ENCODE measurements at places on chromosomes 16 and 17.

DNA sequence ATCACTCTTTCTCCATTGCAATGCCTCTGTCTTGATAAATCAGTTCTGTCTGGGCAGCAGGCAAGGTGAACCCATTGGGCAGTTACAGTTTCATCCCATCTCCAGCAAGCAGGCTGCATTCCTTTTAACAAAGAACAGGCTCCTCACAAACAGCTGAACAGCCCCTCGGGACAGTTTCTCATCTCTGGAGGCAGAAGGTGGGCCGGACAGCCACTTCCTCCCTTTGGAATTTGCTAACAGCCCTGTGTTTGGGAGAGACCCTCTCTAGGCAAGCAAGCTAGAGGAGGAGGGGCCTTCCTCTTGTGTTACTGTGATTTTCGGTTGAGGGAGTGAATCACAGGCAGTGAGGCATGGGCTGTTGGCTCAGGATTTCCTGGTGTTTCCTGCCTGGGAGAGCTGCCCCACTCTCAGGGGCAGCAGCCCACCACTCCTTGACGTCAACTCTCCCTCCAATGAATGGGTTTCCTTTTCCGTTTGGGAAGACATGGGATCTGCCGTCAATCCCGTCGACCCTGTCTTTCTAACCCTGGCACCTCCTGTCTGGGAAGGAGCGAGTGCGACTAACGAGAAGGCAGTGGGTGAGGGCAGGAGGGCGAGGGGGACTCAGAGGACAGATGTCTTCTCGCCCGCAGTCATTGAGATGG is 3.7 kb upstream of the PGS1 start:
- DNase-seq, result peak; percentile 76

GRCh38 chr17:45851464-45851863 is 6.8 kb downstream of the SPPL2C start:
- DNase-seq, result no peak

DNA sequence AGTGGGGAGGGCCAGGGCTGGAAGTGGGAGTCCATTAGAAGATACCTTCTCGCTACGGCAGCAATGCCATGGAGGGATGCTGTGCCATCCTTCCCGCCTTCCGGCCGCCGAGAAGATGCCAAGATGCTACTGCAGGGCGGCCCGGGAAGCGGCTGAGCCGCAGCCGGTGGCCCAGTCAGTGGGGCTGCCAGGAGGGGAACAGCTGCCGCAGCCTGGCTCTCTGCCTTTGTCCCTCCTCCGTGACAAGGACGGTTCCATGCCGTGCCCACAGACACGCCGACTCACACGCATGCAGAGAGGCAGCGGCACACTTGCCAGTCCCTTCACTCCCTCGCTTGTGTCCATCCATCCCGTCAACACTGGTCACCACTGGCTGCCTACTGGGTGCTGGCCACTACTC is 20.2 kb upstream of the NCBP3 start:
- no peak for DNase-seq

- no peak for DNase-seq
These were observed 81.9 kb upstream of the HNF1B start for GRCh38 chr17:37826497-37827430.

- peak; percentile 82 for DNase-seq
These were observed 46.5 kb downstream of the TEX2 start for GRCh38 chr17:64216338-64217248.

DNA sequence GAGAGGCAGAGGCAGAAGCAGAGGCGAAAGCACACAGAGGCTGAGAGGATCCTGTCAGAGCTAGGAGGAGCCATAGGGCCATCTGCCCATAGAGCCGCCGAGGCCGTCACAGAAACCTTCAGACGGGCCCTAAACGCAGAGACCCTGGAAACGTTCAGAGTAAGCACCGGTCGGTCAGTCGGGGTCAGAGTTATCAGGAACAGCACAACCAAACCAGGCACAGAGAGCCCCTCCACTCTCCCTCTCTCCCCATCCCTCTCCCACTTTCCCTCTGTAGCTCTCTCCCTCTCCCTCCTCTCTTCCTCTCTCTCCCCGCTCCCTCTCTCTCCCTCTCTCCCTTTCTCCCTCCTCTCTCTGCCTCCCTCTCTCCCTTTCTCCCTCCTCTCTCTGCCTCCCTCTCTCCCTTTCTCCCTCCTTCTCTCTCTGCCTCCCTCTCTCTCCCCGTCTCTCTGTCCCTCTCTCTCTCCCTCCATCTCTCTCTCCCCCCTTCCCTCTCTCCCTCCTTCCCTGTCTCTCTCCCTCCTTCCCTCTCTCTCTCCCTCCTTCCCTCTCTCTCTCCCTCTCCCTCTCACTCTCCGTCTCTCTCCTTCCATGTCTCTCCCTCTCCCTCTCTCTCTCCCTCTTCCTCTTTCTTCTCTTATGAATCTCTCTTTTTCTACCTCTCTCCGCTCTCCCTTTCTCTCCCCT is 138.9 kb downstream of the C16orf95 start:
- peak; percentile 24 for DNase-seq

- DNase-seq, result no peak
These were observed 22.8 kb downstream of the BAIAP2 start for GRCh38 chr17:81057777-81058176.

GRCh38 chr16:73921295-73921694 is 375.3 kb upstream of the PSMD7 start:
- no peak for DNase-seq

- no peak for DNase-seq
These were observed 192.3 kb downstream of the SHISA9 start for GRCh38 chr16:13093661-13094060.

- no peak for DNase-seq
These were observed 4.5 kb downstream of the TMEM114 start for GRCh38 chr16:8585857-8586256.

DNA sequence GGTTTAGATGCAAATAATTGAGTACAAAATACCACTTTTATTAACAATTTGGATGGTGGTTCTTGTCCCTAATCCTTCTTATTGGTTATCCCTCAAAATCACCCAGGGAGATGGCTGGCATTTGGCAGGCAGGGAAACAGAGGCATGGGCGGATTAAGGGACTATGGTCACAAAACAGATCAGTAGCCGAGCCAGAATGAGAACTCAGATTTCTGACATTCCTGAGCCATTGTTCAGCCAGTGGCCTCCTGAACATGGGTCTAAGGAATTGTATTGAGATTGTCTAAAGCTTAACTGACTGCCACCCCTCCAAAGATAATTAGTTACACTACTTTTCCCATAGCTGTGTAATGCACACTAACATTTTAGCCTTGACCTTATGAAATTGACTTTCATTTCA is 88.4 kb downstream of the CHD9NB start:
- no peak for DNase-seq

DNA sequence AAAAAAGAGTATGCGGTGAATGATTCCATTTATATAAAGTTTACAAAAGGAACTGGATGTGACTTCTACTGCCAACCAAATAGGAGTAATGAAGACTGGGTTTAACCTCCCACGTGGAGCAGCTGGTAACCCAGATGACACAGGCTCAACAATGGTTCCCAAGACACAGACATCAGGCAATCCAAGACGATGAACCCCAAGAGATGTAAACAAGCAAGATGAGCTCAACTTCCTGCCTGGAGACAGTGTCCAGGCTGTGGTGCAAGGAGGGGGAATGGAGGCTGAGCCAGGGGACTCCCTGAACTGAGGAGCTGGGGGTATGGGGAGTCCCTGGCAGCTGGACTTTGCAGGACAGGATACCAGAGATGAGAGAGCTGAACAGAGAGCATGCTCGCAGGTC is 104.7 kb downstream of the LITAF start:
- DNase-seq, result no peak

DNA sequence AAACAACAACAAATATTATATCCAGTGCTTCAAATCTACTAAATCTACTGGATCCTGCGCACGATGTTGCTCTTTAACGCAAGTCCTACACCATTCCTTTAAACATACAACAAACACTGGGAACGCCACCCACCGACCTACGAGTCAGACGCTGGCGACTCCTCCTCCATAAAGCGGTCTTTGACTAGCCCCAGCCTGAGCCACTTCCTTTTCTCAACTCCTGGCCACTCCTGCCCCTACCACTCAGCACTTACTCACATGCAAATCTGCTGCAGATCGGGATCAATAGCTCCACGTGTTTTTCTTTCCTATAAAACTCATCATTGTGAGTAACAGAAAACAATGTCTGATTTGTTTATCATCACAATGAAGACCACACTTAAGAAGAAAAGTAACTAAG is 32.8 kb upstream of the MNT start:
- DNase-seq, result no peak

- DNase-seq, result peak; percentile 49
These were observed 19.7 kb upstream of the GUCY2D start for GRCh38 chr17:7982666-7983065.

GRCh38 chr17:19365499-19365817 is 2.9 kb upstream of the B9D1 start:
- DNase-seq, result no peak

- no peak for DNase-seq
These were observed 9.7 kb upstream of the ITGB3 start for GRCh38 chr17:47243737-47244598.

GRCh38 chr17:64025732-64026294 is 5.4 kb upstream of the ICAM2 start:
- DNase-seq, result peak; percentile 70

- DNase-seq, result no peak
These were observed 4.9 kb upstream of the RASD1 start for GRCh38 chr17:17500999-17501605.

- no peak for DNase-seq
These were observed 23.6 kb downstream of the SCPEP1 start for GRCh38 chr17:57001541-57001940.

DNA sequence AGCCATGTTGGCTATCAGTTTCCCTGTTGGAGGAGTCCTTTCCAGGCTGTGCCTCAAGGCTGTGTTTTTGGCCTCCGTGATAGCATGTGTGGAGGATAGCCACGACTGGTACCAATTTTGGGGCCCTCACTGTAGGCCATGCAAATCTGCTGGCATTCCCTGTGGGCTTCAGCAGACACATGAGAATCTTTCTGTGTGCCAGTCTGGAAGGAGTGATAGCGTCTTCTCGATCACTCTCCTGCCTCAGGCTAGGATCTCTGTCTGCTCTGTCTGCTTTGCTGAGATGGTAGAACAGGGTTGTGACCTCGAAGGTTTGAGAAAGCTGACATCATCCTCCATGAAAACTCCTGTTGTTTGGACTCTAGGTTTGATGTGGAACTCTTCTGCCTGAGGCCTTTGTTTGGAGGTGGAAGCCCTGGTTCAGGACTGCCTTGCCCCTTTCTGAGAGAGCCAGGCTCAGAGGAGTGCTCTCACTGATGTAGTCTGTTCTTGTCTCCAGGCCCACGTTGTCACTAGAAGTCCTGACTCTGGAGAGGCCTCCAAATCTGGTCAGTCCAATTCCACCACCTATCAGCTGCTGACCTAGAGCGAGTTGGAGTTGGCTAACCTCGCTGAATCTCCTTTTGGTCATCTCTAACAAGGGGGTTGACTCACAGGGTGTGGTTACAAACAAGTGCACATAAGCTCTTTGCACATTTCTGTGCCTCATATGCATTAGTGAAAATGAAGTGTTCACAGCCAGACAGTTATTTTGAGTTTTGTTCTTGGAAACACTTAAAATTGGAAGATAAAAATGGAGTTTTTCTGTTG is 12.1 kb upstream of the EDC4 start:
- DNase-seq, result peak; percentile 73

GRCh38 chr16:23310744-23311143 is 8.6 kb downstream of the SCNN1B start:
- DNase-seq, result no peak

- DNase-seq, result no peak
These were observed 73.9 kb upstream of the TOB1 start for GRCh38 chr17:50939795-50940684.

- no peak for DNase-seq
These were observed 789.9 kb upstream of the KIF2B start for GRCh38 chr17:53032861-53033271.

GRCh38 chr16:89697161-89697615 is 4.3 kb downstream of the SPATA2L start:
- DNase-seq, result no peak

- no peak for DNase-seq
These were observed 992 bp downstream of the NLRC3 start for GRCh38 chr16:3576211-3576610.

DNA sequence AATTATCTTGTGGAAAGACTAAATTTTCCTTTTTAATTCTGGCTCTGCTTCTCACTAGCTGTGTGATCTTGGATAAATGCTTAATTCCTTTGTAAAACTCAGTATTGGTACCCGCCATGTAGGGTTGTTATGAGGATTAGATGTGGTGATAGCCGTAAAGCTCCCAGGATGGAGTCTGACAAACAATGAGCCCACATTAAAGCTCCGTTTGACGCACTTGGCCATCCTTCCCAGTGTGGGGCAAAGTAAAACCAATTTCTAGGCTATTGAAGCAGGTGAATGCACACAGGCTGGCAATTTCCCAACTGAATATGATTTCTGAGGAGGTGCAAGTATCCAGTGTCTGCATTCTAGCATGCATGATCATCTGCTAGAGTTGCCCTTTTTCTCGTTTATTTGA is 123.6 kb downstream of the MRTFB start:
- no peak for DNase-seq

DNA sequence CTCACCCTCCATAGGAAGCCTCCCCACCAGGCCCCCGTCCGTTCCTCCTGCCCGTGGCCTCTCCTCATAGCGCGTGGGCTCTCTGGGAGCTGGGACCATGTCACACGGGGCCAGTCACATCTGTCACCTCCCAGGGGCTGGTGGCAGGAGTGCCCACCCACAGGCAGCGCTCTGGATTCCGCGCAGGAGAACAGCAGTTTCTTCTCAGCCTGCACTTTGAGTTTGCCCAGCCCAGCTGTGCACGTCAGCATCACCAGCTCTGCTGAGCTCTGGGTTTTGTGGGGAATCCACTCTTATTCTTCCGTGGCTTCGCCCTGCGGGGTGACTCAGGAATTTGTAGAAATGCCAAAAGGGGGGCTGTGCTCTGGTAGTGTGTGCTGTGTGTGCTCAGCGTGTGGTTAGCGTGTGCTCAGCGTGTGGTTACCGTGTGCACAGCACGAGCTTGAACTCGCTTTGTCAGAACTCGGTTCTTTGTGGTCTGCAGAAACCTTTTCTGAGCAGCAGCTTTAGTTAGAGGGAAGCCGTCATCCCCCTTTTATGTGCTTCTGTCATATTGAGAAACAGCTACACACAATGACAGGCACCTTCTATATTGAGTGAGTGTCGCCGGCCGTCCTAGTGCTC is 3.2 kb downstream of the ACSF3 start:
- DNase-seq, result no peak

DNA sequence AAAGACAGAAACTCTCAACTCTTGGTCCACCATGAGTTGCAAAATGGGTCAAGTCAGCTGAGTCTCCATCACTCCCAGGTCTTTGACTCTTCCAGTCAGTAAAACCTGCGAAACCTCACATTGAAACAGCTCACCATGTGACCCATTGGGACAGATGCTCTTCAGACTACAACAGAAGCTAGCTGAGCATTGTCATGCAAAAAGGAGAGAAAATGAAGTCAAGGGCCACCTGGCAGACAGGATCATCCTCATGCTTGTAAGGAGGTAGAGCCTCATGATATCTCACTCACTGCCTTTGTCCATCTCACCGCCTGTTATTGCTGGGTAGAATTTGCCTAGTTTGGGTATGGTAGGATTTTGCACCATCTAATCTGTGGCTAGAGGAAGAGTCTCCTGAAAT is 50.2 kb downstream of the MAF start:
- DNase-seq, result no peak

GRCh38 chr17:6170349-6170748 is 100.2 kb downstream of the WSCD1 start:
- no peak for DNase-seq

Data from fibroblast of the aortic adventitia (primary cell).